ENCODE measurements at places on chromosomes 7 and 10.

- DNase-seq: no peak
These were observed 2.5 kb upstream of the CYP26C1 start for GRCh38 chr10:93058139-93058538.

DNA sequence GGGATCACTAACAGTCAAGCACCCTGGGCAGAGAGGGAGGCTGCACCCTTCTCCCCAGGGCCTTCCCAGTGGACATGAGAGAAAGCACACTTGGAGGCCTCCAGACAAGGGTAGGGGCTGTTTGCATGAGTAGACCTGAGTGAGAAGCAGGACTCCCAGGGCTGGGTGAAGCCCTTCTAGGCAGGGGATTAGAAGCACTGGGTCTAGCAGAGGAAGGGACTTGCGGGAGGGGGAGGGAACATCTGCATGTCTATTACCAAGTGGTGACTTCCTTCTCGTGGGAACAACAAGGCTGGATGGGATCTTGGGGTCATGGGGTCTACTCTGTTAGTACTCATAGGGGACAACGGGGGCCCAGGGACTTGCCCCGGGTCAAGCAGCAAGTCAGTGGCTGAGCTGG lies 67.8 kb downstream of the EMX2 start:
- DNase-seq: no peak

DNA sequence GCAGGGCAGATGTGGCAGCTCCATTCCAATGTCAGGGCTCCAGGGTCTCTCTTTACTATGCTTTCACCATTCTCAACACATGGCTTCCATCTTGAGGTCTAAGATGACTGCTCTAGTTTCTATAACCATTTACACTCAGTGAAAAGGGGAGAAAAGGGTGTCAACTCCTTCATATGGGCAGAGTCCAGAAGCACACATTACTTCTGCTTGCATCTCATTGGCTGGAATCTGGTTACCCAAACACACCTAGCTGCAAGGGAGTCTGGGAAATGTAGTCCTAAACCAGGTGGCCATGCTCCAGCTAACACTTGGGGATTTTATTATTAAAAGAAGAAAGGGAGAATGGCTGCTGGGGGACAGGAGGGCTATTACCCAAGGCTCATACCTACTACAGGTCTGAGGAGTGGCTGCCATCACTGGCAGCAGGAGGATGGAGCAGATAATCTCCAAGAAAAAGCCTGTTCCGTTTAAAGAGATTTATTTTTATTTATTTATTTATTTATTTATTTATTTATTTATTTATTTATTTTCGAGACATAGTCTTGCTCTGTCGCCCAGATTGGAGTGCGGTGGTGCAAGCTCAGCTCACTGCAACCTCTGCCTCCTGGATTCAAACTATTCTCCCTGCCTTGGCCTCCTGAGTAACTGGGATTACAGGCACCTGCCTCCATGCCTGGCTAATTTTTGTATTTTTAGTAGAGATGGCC lies 29.1 kb upstream of the LBX1 start:
- DNase-seq: no peak

- DNase-seq: no peak
These were observed 62.4 kb upstream of the WAPL start for GRCh38 chr10:86583983-86584382.

- no peak for DNase-seq
These were observed 16.1 kb upstream of the PTTG1IP2 start for GRCh38 chr7:90453259-90453891.

- DNase-seq: no peak
These were observed 247.5 kb downstream of the FOXP2 start for GRCh38 chr7:114662002-114662677.

DNA sequence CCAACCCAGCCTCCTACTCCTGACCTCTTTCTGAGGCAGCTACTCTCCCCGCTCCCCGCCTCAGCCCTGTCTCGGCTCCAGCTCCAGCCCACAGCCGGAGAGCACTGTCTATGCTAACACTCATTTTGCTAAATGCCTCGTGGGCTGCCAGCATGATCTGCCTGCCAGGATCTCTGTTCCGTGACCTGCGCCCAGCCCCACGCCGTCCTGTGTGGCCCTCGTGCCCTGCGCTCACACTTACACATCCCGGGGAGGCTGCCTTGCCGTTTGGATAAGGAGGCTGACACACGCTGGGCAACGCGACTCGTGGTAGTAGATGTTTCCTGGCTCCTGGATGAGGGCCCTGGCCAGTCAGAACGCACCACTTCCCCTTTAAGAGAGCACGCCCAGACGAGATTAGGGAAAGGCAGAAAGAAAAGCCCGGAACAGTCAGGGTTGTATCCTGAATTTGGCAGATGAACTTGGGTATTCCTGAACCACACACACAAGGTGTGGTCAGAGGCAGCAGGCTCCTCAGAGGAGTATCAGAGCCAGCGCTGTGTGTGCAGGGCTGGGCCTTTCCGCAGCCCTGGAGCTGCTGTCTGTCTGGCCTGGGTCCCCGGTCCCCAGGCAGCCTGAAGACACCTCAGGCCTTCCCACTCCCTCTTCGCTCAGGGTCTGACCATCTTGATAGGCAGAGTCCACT lies 97.7 kb upstream of the EFCAB10 start:
- no peak for DNase-seq

- no peak for DNase-seq
These were observed 380.3 kb upstream of the ADARB2 start for GRCh38 chr10:2117641-2118040.

DNA sequence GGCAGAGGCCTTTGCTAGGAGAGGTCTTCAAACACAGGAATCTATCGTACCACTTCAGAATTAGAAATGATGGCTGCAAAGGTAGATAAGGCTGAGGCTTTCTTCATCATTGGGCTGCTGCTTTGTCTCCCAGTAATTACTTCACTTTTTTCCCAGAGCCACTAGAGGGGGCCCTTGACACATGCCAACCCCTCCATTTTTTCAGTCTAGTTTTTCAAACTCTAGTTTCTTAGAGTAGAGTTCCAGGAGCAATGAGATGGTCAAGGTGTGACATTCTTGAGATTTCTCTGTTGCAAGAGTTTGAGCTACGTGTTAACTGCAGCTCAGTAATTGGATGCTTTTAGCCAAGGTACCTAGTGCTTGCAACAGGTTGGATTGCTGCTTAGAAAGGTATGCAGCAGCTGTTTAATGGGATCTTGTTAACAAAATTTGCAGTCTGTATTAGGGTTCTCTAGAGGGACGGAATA lies 33.8 kb upstream of the RBM20 start:
- DNase-seq: no peak

DNA sequence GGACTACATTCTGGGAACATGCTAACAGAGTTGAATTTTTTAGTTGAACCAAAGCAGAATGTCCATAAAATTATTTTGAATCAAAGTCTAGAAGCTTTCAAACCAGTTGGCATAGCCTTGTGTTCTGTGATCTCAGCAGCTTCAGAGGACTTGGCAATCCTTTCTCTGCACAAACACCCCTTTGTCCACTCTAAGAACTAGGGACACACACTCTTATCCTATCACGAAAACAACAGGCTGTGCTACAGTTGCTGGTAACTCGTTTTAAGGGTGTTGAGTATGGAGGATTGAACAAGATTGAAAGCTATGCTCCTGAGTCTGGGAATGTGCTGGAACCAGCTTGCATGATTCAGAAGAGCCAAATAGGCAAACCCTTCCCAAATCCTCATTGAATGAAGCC lies 76.4 kb upstream of the PRSS58 start:
- DNase-seq: no peak

- DNase-seq: no peak
These were observed 43.7 kb downstream of the DNAJB9 start for GRCh38 chr7:108613147-108613948.

- no peak for DNase-seq
These were observed 3.5 kb upstream of the HKDC1 start for GRCh38 chr10:69216577-69217118.

DNA sequence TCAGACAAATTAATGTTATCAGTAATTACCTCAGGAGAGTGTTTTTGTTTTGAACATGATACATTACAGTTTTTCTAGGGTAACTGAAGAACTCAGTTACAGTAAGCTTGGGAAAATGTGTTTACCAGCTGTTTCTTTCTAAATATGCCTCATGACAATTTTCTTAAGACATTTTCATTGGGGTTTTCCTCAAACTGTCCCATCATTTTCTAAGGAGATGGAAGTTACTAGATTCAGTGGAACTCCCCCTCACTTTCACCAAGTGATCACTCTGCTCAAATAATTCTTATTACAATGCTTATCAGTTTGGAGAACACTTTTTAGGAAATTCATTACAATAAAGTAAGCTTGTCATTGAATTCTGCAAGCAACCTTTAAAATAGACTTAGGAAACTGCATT lies 6.4 kb upstream of the SPAG6 start:
- DNase-seq: no peak

- no peak for DNase-seq
These were observed 51.3 kb downstream of the WIPF3 start for GRCh38 chr7:29857654-29858053.

DNA sequence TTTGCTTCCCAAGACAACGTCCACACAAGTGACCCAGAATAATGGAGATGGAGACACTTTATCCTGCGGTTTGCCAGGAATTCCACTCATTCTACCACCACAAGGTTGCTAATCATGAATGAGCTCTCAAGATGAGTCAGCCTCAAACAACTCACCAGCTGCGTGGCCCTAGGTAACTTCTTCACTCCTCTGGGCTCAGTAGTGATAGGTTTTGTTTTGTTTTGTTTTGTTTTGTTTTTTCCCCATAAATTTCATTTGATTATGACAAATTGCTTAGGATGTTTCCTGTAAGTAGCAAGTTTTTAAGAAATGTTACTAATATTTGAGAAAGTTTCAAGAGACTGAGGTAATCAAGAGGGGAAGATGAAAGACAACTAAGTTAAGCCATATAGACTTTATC lies 286.8 kb downstream of the PARD3 start:
- no peak for DNase-seq

DNA sequence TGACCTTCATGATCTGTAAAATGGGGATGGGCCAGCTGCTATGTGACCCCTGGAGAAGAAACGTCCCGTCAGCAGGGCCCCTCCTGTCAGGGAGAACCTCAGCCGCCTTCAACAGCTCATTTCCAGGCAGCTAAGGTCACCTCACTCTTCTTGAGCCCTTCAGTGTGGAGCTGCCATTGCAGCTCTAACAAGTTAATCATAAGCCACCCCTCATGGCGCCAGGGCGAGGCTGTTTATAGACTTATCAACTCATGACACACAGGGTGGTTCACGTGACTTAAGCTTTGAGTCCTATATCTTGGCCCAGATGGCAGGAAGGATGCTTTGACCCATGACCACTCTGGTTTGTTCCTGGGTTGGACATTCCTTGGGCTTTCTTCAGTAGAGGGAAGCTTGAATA lies 315.1 kb downstream of the TNS3 start:
- no peak for DNase-seq

DNA sequence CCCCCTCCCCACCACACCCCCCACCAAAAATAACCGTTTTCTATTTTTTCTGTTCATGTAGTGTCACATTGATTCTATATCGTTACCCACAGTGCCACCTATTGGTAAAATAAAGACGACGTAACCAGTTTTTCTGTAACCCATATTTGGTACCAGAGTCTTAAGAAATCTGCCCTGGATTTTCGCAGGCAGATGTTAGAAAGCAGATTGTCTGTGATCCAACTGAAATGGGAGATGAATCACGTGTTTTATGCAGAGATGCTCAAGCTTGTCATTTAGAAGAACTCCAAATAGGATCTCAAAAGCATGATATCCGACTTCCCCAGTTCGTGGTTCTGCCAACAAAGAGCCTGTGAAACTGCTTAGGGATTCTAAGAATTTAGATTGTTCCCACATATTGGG lies 261.1 kb upstream of the CSTF2T start:
- DNase-seq: no peak

- DNase-seq: no peak
These were observed 186.5 kb upstream of the TMEM72 start for GRCh38 chr10:44724415-44725174.

DNA sequence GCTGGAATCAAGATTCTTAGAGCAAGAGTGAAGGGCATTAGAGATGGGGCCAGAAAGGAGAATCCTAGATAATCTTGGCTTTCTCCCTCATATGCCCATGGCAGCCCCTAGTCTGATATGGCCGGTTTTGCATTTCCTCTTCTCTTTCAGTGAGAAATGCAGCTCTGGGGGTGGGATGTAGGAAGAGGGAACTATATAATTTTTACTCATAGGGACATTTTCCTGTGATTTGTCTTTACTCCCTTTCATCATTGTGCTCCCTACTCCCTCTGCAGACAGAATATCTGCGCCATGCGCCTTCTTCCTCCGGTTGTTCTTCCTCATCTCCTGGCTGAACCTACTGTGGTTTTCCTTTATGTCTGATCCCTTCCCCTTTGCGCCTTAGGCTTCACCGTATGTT lies 16.8 kb upstream of the CHCHD1 start:
- DNase-seq: no peak

DNA sequence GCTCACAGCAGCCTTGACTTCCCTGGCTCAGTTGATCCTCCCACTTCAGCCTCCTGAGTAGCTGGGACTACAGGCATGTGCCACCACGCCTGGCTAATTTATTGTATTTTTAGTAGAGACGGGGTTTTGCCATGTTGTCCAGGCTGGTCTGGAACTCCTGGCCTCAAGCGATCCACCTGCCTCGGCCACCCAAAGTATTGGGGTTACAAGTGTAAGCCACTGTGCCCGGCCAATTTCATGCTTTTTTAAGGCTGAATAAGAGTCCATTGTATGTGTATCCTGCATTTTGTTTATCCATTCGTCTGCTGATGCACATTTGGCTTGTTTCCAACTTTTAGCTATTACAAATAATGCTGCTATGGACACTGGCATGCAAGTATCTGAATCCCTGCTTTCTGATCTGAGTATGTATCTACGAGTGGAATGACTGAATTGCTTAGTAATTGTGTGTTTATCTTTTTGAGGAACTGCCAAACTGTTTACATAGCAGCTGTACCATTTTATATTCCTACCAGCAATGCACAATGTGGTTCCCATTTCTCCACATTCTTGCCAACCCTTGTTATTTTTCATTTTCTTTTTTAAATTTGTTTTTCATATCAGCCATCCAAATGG lies 37.3 kb upstream of the TPST1 start:
- no peak for DNase-seq

GRCh38 chr7:115359119-115359518 lies 437.2 kb downstream of the MDFIC start:
- no peak for DNase-seq

DNA sequence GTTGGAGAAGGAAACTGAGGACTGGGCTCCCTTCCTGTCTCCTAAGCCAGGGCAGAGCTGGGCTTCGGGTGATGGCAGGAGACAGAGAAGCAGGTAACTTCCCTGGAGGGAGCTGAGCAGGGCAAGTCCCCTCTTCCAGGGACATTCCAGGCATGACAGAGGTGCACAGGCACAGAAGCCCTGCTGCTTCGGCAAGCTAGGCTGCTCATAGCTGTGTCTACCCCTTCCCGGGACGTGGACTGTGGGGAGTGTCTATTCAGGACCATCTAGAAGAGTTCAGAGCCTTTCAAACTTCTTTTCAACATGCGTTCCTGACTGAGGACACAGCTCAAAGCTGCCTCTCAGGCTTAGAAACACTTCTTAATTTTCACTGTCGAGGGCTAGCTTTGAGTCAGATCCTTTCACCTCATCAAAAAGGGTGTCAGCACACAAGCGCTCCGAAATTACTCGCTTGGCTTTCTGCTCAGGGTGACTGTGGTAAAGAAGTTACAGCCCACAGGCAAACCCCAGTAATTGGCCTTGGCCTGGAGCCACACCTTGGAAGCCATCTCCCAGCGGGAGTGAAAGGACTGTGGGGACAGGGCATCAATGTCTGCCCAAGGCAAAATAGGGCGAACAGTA lies 63.7 kb upstream of the STEAP1B start:
- no peak for DNase-seq

Measured in activated CD8-positive, alpha-beta memory T cell treated with anti-CD3 and anti-CD28 coated beads for 48 hours (primary cell).